ENCODE measurements at places on chromosomes 7 and 10. TPM values are rescaled to one million over a fixed set of nuclear protein-coding genes. Genes with fewer than 3 reads are reported as not detected.

The LRRC4 gene
- 1.1 TPM for total RNA-seq

The PRF1 gene
- not detected for total RNA-seq

The IQUB gene
- under 0.01 TPM for total RNA-seq

The LEP gene
- not detected for total RNA-seq

The PDE1C gene
- total RNA-seq: 5.9 TPM

The ATOH7 gene
- 0.58 TPM for total RNA-seq

The PRSS2 gene
- not detected for total RNA-seq

The BICC1 gene
- 150 TPM for total RNA-seq

The FAM25G gene
- not detected for total RNA-seq

The GIMAP2 gene
- total RNA-seq: 0.07 TPM

The ADRA2A gene
- total RNA-seq: not detected

The PLAU gene
- total RNA-seq: 970 TPM

The TMEM270 gene
- total RNA-seq: not detected

The LYZL2 gene
- not detected for total RNA-seq

The DRGX gene
- total RNA-seq: not detected

The CCDC172 gene
- total RNA-seq: not detected
